ENCODE measurements at places on chromosomes 16 and 17.

GRCh38 chr16:533391-534123 lies 6.0 kb downstream of the CAPN15 start:
- DNase-seq: no peak

GRCh38 chr16:10300905-10301304 lies 85.0 kb upstream of the ATF7IP2 start:
- no peak for DNase-seq

DNA sequence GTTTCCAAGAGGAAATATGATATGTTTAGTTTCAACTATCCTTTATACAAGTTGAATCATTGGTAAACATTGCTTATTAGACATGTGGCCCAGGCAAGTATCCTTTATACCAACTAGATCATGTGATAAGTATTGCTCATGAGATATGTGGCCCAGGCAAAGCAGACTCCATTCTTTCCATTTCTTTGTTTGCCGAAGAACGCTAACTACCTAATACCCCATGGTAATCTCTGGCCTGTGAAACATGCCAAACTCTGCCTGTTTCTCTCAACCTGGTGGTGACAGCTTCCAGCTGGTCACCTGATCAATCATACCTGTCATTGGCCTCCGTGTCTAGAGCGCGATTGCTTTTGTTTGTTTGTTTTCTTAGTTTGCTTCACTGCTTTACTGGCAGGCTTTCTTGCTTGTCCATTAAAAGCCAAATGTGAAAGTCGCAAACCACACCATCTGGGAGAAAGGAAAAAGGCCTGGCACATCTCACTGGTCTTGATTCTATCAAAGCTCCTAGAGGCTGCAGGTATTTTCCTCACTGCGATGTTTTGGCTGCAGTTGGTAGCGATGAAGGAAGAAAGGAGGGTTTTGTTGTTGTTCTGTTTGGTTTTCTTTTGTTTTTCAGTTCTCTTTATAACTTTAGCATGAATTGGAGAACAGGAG lies 686.2 kb downstream of the KCNJ2 start:
- no peak for DNase-seq

GRCh38 chr17:64781014-64781756 lies 119.1 kb upstream of the SMURF2 start:
- peak; percentile 70 for DNase-seq

DNA sequence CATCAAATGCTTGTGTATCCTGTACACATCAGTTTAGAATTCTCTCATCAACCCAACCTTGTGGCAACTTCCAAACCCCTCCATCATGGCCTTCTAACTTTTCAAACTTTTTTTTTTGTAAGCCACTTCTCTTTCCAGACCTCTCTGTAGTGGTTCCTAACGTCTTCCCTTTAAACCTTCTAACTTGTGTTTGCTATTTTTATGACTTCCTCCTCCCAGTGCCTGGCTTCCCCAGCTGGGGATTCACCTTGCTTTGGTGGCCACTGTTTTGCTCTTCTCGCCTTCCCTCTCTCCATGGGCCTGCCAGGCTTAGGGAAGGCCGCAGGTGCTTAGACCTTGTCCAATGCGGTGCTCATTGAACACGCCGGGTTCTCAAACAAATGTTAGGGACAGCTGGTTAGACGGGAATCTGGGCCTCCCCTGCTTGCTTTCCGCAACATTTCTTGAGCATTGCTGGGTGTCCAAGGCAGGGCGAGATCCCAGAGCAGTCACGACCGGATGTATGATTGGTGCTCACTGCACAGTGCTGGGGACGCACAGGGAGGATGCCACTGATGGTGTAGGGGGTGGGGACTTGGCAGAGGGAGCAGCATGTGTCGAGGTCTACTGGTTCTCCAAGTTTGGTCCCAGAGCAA lies 1.1 kb upstream of the XYLT2 start:
- DNase-seq: no peak

- no peak for DNase-seq
Observed at GRCh38 chr16:10180042-10180770, 2.0 kb downstream of the GRIN2A start.

GRCh38 chr17:19024101-19025078 lies 19.8 kb upstream of the FAM83G start:
- no peak for DNase-seq

DNA sequence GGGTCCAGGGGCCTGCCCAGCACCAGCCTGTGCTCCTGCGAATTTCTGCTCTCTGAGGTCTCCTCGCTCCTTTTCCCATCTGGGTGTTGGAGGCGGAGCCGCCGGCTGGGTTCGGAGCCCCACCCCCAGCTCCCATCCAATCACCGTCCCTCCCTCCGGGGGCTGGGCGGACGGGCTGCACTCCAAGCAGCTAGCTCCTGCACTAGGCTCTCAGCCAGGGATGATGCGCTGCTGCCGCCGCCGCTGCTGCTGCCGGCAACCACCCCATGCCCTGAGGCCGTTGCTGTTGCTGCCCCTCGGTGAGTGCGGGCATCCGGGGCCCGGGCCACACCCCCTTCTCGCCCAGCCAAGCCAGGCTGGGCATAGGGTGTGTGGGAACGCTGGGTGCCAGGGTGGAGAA lies at the start of gene NRN1L:
NRN1L (plus strand) TSS at position 202 of the 400 bp plus-strand sequence; CDS start at position 221, 19 bp downstream.
- peak; percentile 92 for DNase-seq

DNA sequence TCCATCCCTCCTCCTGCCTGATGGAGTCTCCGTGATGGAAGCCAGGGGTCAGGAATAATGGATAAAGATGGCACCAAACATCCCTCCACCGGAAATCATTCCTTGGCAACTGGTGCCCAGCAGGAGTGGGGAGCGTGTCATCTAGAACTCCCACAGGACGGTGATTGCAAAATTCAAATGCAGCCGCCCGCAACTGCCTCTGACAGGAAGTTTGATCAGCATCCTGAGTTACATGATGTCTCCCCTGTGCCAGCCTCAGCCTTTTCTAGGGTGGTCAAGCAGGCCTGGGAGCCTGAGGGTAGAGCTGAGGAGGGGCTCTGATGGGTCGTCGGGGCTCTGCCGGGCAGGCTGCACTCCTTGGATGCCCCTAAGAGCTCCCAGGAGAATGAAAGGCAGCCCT lies 52.8 kb downstream of the GSG1L start:
- DNase-seq: no peak

GRCh38 chr16:27624154-27625049 lies 74.5 kb downstream of the KATNIP start:
- no peak for DNase-seq

- DNase-seq: no peak
Observed at GRCh38 chr17:80187090-80187489, 17.3 kb downstream of the CARD14 start.

DNA sequence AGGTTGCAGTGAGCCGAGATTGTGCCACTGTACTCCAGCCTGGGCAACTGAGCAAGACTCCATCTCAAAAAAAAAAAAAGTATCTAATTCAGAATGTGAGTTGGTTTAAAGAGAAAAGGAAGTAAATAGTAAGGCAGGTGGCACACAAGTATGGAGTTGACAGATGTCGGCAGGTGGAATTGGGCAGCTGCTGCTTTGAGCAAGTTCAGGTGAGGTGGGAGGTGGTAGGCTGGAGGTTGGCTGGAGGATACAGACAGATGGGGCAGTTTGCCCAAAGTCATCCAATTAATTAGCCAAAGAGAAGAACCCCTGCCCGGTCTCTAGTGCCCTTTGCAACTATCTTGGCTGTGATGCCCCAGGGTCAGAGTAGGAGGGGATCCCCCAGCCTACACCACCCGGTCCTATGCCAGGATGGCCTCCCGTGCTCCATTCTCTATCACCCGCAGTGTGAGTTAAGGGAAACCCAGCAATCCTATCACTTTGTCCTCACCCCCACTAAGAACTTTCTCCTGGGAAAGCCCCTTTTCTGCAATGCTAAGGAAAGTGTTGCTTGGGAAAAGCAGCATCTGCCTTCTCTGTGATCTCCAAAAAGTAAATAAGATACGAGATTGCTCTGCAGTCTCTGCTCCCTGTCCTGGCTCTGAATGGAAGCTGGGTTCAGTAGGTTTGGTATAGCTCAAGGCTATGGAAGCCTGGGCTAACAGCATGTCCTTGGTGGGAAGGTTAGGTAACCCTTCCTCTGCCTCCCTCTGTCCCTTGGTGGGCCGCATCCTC lies 32.2 kb downstream of the SLC12A3 start:
- DNase-seq: no peak

DNA sequence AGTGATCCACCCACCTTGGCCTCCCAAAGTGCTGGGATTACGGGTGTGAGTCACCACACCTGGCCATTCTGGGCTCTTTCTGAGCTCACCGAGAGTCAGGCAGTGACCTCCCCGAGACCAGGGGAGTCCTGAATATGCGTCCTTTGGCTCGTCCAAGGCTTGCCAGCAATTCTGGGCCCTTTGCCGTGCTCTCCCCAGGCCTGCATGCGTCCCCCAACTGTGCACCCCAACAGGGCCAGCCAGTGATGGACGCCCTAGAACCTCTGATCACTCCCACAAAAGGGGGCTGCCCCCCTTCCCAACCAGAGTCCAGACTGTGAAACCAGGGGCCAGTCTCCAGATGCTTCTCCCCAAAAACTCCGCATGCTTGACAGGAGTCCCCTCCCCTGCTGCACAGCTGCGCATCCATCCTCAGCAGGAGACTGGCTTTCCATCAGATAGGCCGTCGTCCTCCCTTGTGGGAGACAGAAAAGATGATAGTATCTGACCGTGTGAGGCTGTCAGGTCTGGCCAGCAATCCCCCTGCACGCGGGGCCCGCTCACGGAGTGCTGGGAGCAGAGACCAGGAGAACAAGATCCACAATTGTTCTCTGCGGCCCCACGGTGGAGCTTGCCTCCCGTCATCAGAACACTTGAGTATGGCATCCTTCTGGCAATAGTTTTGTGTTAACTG lies 15.5 kb downstream of the HS3ST6 start:
- DNase-seq: no peak

GRCh38 chr16:22188595-22189442 lies 17.3 kb upstream of the EEF2K start:
- DNase-seq: peak; percentile 84

DNA sequence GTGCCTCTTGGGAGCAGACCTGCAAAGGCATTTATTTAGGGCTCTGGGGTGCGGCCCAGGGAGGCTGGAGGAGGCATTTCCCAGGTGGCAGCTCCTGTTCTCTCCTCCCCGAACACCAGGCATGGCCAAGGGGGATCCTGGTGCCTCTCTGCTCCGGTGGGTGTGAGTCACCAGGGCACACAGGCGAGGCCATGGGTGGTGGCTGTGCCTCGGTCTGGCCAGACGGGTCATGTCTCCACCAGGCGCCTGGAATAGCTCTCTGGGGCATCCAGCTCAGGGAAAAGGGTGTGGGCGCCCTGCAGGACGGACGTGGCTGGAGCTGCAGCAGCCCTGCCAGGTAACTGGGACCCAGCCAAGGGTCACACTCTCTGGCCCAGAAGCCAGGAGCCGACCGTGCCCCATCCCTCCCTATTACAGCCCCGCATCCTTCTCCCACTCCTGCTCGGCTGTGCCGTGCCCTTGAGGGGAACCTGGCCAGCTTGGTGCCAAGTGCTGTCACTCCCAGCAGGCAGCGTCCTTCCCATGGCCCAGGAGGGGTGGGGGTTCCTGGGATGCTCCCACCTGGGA lies 25.8 kb downstream of the SOX8 start:
- DNase-seq: no peak

DNA sequence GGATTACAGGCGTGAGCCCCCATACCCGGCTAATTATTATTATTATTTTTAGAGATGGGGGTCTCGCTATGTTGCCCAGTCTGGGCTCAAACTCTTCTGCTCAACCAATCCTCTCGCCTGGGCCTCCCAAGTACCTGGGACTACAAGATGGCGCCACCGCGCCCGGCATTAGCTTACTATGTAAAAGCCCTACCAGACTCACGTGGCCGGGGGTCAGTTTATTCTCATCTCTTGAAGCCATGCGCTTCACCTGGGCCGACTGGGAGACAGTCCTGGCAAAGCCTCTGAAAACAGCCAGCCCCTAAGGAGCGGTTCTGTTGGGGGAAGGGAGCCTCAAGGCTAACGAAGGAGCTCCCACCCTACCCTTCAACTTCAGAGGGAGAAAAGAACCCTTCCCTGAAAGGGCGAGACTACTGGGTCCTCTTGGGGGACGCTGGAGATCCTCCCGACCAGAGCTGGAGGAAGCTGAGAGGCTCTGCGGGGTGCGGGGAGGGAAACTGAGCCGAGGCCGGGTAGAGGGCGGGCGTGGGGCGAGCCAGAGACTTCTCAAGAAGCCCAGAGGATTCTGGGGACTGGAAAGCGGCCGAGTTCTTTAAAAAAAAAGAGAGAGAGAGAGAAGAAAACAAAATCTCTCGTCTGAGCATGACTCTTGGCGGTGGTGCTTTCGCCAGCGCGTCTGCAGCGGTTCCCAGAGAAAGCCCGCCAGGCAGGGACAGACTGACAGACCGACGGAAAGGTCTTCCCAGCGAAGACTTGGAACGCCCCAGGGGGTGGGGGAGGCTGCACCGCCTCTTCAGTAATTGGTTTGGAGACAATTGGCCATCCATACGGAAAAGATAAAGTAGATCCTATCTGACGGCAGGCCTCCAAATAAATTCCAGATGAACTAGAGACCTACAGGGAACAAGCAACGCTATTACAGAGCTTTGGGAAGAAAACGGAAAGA lies 5.6 kb upstream of the TUBG2 start:
- peak; percentile 81 for DNase-seq

Measured in femur (tissue), 1 donor.